Natural killer cell (primary cell): ENCODE measurements at places on chromosomes 13 and 19. TPM values are rescaled to one million over a fixed set of nuclear protein-coding genes. Genes with fewer than 3 reads are reported as not detected.

- H3K27ac ChIP-seq, result no peak overlapping the region
- peaks cover 6% of the 10 kb centered on the region for H3K4me1 ChIP-seq
- H3K4me3 ChIP-seq, result no peak overlapping the region
- DNase-seq, result no peak
- no peaks in the 10 kb centered on the region for H3K36me3 ChIP-seq
- H3K27me3 ChIP-seq, result no peaks in the 10 kb centered on the region
Measured at GRCh38 chr13:42014119-42014518, 34.3 kb upstream of the DGKH start.

GRCh38 chr19:31546205-31546960 lies 197.1 kb upstream of the TSHZ3 start:
- no peak overlapping the region for H3K4me3 ChIP-seq
- no peaks in the 10 kb centered on the region for H3K36me3 ChIP-seq
- no peaks in the 10 kb centered on the region for H3K27me3 ChIP-seq
- H3K27ac ChIP-seq, result no peak overlapping the region
- no peak for DNase-seq

DNA sequence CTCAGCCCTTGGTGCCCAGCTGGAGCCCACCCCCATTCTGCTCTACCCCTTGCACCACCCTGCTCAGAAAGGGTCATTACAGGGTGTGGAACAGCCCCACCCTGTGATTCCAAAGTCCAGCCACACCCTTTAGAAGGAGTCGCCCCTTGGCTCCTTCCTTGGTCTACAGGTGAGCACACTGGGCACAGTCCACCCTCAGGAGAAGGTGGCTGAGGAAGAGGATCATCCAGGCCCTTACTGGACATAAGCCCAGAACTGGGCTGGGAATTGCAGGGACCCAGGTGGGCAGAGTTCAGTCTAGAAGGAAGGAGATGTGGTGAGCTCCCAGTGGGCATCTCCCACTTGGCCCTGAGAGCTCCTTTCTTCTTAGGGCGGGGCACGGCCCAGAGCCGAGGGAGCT lies 8.6 kb downstream of the SLC46A3 start:
- H3K4me3 ChIP-seq, result no peak overlapping the region
- no peak overlapping the region for H3K27ac ChIP-seq
- no peaks in the 10 kb centered on the region for H3K27me3 ChIP-seq
- no peaks in the 10 kb centered on the region for H3K4me1 ChIP-seq

DNA sequence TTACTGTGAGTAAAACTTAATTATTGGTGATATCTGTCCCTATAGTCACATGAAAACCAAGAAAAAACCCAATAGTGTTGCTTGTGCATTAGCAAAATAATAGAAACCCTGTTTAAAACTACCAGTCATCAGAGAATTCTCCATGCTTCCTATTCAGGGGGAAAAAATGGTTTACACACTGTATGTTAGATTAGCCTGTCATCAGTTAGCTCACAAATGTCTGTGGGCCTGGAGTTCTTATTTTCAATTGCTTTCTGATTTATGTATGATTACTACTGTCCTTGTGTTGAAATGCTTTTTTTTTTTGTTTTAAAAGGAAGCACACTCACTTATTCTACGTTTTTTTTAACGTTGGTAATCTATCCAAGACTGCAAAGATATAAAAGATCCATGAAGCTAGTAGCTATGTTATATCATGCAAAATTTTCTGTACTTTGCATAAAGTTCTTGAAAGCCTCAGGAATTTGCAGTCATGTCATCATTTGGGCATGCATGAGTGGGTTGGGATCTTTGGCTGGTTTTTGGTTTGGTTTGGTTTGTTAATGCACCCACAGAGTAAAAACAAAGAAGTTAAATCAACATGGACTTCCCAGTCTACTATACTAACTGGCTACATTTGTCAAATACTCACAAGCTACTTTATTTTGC lies 25.9 kb downstream of the RXFP2 start:
- no peak overlapping the region for H3K4me3 ChIP-seq
- no peak for DNase-seq
- no peaks in the 10 kb centered on the region for H3K27me3 ChIP-seq
- no peaks in the 10 kb centered on the region for H3K4me1 ChIP-seq
- H3K36me3 ChIP-seq, result no peaks in the 10 kb centered on the region

- no peak overlapping the region for H3K4me3 ChIP-seq
- DNase-seq, result no peak
- no peaks in the 10 kb centered on the region for H3K27me3 ChIP-seq
Measured at GRCh38 chr13:86633346-86633745, 834.1 kb upstream of the SLITRK6 start.

DNA sequence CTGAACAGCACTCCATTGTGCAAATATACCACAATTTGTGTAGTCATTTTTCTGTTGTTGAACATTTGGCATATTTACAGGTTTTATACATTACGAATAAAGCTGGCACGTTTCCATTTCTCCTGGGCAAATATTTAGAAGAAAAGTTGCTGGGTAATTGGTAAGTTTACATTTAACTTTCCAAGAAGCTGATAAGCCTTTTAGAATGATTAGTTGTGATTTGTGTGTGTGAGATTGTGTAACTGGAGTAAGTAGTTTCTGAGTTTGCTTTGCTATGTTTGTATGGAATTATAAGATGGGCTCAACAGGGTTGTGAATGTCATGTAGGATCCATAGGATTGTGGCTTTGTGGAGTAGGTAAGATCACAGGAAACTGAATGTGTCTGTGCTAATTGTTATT lies 1.6 kb upstream of the ZNF529 start:
- H3K27ac ChIP-seq, result no peak overlapping the region
- DNase-seq, result no peak
- H3K4me1 ChIP-seq, result peaks cover 17% of the 10 kb centered on the region
- H3K36me3 ChIP-seq, result peaks cover 11% of the 10 kb centered on the region
- no peaks in the 10 kb centered on the region for H3K27me3 ChIP-seq

Gene SULT2A1
- total RNA-seq, result not detected

Gene FOXA3
- total RNA-seq, result not detected

Gene PSG2
- not detected for total RNA-seq
